ENCODE measurements at places on chromosomes 5 and 9.

- DNase-seq: no peak
Observed at GRCh38 chr5:168481330-168481788, 4.9 kb upstream of the RARS1 start.

GRCh38 chr9:133114886-133115603, 6.0 kb downstream of the RALGDS start:
- DNase-seq: no peak

DNA sequence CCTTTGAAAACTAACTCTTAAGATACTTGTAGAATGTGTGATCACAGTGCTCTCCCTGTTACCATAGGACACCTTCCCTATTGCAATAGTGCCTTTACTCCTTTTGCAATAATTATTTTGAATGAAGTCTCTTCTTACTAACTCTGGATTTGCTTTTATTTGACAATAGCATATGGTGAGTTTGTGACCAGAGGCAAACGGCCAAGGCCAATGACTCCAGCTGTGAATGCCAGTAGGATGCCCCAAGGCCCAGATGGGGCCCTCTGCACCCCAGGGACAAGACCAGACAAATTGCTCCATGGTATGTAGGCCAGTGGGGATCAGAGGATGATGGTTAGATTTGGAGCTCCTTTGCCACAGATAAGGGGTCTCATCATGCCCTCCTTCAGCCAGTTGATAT, 116.9 kb downstream of the NPR3 start:
- no peak for DNase-seq

- no peak for DNase-seq
Observed at GRCh38 chr9:93326056-93326455, 125.4 kb upstream of the FAM120A start.

DNA sequence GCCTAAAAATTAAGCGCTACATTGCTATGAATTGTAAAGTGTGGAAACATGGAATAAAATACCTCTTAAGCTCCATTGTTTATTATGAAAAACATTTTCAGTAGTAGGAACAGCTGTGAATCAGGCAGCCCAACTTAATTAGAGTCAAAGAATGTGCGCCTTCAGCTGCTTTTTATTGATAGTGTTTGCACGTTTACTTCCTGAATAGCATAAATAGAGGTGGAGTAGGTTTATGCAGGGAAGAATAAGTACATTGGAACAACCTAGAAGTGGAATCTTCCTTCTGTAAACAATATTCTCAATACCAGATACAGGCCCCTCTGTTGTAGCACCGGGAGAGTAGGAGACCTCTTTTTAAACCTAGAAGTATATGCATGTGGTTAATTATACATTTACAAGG, 79.9 kb downstream of the IQGAP2 start:
- DNase-seq: no peak

Measured in cardiac fibroblast (primary cell).